Nephron progenitor cell (in vitro differentiated cells): ENCODE measurements at places on chromosomes 13 and 19.

- peak; percentile 83 for DNase-seq
Observed at GRCh38 chr19:38514812-38515633, 81.5 kb downstream of the RYR1 start.

GRCh38 chr19:40774916-40775631, at the start of gene MIA:
Gene MIA (plus strand): TSS chr19:40775521. CDS start chr19:40775543, 22 bp downstream.
- DNase-seq = no peak

- DNase-seq = no peak
Observed at GRCh38 chr13:113178896-113179167, 20.4 kb downstream of the PROZ start.

GRCh38 chr19:5705552-5705951, 14.4 kb downstream of the LONP1 start:
- no peak for DNase-seq

DNA sequence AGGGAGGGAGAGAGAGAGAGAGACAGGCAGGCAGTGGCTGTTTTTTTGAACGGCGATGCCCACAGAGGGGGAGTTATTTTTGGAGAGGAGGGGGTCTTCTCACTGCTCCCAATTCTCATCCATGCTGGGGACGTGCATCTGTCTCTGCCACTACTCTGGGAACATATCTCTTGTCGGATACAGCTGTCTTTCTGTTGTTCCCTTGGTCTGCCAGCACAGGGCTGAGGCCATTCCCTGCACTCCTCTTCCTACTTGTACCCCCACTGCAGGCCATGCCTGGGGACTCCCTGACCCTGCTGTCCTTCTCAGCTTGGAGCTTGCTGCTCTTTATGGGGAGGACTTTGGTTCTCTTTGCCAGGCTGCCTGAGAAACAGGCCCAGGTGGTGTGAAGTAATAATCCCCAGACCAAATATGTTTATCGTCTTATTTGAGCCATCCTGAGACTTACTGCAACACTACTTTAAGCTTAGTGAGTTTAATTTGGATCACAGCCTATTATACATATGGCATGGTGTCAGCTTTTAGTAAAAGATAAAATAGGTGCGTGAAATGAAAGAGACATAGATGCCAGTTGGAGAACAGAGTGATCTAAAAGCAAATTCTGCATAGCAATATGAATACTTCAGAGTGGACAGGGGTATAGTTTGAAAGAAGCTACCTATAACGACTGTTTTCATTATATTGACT, 19.1 kb downstream of the LRCH1 start:
- DNase-seq = no peak
